ENCODE measurements at places on chromosomes 5 and 9.

GRCh38 chr5:154669402-154669801, 85.8 kb upstream of the LARP1 start:
- no peak for DNase-seq

DNA sequence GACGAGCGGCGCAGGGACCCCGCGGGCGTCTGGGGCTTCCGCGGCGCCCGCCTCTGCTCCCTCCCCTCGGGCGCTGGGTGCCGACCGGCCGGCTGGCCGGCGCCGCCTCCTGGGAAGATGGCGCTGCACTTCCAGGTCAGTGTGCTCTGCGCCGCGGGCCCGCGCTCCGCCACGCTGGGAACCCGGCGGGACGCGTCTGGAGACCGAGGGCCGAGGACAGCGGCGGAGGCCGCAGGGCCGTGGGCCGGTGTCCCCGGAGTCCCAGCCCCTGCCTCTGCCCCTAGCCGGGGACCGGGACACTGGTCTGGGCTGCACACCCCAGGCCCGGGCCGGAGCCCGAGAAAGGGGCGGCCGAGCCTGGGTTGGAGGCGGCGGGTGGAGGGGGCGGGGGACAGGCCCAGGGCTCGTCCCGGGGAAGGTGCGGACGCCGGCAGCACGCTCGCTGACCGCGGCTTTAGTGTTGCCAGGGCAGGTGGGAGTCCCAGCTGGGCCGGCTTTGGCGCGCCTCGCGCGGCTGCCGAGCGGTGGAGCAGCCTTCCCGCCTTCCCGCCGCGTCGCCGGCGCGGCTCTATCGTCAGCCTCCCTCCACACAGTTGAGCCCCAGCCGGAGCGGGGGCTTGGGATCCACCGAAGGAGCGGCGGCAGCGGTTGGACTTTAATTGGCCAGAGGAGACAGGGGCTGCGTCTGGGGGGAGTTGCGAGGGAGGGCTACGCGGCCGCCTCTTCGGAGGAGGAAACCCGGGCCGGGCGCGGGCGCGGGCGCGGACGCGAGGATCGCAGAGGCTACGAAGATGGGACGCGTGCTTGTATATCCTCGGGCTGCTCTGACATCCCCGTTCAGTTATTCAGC, at the start of gene RANBP17:
RANBP17 (plus strand) TSS at position 102 of the 850 bp plus-strand sequence.
- DNase-seq: no peak

DNA sequence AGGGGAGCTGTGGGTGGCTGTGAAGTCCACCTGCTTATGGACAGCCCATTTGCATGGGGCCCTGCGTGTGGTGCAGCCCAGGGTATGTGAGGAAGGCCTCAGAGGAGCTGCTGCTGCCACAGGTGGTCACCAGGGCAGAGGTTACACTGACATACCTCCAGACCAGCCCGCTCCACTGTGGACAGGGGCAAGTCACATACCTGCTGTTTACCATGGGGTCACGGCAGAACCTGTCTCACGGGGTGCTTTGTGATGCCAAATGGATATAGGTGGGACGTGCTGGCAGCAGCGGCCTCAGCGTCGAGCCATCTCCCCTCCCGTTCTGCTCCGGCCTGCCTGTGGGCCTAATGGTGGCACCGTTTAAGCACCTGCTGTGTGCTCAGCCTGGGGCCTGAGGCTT, 127.5 kb upstream of the LMX1B start:
- DNase-seq: no peak

GRCh38 chr9:105194234-105194633, 50.2 kb upstream of the SLC44A1 start:
- DNase-seq: no peak

DNA sequence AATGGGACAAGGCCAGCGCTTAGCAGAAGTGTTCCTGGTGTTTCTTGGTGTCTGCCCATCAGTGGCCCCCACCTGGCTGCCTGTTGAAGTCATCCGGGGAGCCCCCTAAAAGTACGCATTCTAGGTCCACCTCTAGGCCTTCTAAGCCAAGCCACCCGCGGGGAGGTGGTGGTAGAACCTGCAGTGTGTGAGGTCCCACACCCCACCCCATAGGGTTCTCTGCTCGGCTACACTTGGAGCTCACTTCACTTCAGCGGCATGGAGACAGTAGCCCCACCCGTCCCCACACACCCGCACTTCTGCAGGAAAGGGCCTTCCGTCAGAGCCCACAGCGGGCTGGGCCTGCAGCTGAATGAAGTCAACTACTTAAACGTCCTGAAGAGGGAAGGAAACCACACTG, 29.6 kb upstream of the FCN2 start:
- no peak for DNase-seq

DNA sequence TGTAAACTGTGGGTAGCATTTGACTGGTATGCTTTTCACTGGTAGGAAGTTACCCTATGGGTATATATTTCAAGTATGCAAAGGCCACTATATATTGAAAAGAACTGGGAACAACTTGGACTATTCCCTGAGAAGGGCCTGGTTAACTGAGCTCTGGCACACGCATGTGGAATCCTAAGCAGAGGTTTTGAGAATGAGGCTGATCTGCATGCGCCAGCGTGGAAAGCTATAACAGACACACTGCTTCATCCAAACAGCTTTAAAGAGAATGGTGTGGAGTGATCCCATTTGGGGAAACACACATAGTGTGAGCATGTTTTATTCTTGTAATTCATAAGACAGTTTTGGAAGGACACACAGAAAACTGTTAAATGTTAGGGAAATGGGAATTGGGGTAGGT, 8.4 kb downstream of the NSG2 start:
- DNase-seq: no peak

DNA sequence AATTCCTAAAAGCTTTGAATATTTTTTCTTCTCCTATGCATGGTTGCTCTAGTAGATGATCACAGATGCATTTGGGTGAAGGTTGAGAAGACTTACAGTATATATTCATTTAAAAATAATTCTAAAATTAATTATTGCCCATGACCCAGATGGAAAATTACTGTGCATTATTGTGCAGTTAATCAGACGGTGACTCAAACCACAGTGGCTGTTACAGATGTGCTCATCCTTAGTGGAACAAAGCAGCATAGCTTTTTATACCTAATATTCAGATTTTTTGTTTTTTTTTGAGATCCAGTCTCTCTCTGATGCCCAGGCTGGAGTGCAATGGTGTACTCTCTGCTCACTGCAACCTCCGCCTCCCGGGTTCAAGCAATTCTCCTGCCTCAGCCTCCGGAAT, 10.7 kb downstream of the OR2V1 start:
- no peak for DNase-seq
